Stimulated activated CD8-positive, alpha-beta memory T cell treated with anti-CD3 and anti-CD28 coated beads, Interleukin-15, amount 100 ng/mL, for 1 hour (primary cell): ENCODE measurements at places on chromosomes 5 and 9.

GRCh38 chr9:131116281-131117120 lies 8.9 kb upstream of the NUP214 start:
- no peak for DNase-seq

DNA sequence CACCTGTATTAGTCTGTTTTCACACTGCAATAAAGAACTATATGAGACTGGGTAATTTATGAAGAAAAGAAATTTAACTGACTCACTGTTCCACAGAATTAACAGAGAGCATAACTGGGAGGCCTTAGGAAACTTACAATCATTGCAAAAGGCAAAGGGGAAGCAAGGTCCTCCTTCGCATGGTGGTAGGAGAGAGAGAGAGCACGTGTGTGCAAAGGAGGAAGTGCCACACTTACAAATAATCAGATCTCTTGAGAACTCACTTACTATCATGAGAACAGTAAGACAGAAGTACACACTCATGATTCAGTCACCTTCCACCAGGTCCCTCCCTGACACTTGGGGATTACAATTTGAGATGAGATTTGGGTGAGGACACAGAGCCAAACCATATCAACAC lies 258.7 kb downstream of the TRIM32 start:
- no peak for DNase-seq

DNA sequence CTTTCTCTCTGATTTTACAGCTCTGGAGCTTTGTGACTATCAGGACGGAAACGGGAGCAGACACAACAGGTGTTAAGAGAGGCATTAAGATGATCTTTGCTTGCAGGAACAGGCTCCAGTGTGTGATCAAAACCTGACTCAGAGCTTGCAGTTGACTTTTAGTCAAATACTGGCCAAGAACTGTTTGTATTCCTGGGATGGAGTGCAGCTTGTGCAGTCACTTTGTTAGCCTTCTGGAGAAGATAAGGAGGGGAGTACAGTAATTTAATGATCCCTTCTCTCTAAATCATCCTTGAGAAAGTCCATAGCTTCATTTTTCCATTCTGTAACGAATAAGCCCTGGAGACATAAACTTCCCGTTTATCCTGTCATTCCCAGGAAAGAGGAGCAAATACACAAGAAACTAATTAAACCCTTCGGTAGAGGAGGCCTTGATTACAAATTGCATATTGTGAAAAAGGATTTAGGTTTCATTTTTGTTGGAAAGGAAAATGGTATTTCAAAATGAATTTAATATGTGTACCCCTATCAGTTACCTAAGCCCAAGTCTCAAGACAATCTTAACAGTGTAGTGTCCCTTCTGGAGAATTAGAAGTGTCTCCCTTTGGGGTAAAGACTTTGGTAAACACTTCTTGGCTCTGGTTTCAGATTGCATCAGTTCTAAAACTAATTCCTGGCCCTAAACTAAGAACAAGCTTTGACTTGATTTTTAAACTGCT lies 3.1 kb upstream of the STOM start:
- DNase-seq = no peak

GRCh38 chr5:15286650-15287049 lies 213.3 kb upstream of the FBXL7 start:
- DNase-seq = no peak
